LoVo (cell line): ENCODE measurements at places on chromosomes 3 and 15.

- DNase-seq = peak; percentile 38
Measured at GRCh38 chr3:105827959-105828358, 40.9 kb downstream of the CBLB start.

DNA sequence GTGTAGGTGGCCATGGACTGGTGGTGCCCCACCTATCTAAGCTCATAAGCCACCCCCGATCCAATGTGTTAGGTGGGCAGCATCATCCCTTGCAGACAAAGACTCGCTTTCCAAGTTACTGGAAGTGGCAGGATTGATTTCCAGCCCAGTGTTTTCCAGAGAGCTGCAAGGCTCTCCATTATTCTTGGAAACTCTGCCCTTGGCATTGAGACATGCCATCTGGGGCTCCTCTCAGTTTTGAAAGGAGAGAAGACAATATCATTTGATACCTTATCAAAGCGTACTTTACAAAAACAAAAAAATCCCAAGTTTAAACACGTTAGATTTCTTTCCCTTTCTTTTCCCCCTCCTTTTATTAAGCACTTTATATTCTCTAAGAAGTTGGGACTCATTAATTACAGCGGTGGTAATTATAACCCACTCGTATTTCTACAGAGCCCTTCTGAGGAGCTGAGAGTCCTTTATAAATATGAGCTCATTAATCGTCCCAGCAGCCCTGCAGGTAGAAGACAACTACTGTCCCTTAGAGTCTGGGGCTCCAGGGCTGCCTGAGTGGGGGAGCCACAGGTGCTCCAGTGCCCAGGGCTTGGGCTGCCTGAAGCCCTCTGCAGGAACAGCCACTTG, 226.1 kb downstream of the TLE3 start:
- no peak for DNase-seq

DNA sequence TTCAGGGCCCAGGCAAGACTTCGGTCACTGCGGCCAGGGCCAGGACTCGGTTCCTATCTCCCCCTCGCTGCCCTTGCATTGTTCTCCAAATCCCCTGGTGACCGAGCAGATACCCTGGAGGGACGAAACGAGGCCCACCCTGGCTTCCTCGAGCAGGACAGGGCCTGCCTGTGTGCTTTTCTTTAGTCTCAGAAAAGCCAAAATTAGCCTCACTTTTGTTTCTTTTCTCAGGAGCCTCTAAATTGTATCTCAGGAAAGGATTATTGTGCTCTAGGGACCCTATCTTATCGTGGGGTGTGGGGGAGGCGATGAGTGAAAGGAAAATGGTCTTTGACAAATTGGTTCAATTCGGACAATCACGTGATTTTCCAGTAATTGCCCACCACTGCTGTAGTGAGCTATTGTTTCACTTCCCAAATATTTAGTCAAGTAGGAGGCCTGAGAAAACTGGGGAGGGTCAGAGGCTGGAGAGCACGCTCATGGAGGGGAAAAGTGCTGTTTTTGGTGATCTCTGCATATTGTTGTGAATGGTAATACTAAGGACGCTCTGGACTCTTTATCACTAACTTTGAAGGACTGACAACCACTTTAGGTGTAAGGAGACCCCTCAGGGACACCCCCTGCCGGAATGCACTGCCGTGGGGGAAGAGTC, 61.6 kb downstream of the TMEM44 start:
- no peak for DNase-seq

DNA sequence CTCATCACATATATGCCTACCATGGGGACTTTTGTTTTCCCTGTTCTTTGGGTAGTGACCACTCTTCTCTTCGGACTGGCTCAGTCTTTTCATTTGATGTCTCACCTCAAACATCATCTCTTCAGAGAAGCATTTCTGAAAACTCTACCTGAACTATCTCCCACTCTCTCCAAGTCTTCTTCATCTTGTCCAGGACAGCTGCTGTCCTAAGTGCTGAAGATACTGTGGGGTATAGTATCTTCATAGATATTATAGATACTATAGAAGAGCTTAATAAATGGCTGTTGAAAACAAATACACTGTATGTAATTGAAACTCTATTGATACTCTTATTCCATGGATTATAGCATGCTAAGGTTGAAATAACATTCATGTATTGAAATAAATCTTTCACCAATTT, 672.3 kb downstream of the CADM2 start:
- no peak for DNase-seq

- no peak for DNase-seq
Measured at GRCh38 chr3:192284443-192285072, 442.8 kb downstream of the FGF12 start.

DNA sequence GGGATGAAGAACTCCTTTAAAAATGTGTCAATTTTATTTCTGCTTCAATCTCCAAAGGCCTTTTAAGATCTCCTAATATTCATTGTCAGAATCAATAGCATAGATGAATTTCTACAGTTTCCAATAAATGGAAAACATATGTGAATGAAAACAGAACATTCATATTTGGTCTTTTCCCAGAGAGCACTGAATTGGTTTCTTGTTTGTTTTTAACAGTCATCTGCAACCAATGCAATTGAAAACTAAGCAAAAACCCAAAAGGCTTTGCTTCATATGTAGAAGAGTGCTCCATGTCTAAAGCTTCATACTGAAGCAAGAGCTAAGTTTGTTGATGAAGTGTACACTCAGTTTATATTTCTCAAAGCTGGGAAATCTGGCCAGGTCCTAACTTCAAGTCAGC, 426.5 kb upstream of the CDIN1 start:
- DNase-seq = no peak

DNA sequence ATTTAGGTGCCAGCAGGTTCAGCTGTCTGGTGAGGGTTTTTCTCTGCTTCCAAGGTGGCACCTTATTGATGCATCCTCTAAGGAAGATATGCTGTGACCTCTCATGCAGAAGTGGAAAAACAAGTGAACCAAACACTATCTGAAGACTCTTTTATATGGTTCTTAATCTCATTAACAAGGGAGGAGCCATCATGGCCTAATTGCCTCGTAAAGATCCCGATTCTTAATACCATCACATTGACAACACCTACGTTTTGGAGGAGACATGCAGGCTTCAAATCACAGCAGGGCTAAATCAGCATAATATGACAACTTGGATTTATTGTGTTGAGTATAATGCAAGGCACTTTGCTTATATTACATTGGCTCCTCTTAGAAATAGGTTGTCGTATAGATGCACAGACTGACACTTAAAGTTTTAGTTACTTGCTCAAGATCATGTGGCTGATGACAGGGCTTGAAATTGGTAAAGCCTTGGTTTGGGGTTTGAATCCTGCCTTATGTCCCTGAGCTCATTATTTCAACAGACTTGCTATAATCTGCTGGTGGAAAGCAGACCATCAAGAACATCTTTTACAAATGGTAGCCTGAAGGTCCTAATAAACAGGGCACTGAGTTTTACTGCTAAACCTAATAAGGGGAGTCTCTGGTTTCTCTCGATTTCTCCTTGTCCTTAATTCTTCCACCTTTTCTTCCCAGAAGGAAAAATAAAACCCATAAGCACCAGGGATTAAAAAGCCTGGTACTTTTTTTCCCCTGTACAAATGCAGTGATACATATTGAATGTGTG, 88.2 kb downstream of the PTPRG start:
- no peak for DNase-seq

DNA sequence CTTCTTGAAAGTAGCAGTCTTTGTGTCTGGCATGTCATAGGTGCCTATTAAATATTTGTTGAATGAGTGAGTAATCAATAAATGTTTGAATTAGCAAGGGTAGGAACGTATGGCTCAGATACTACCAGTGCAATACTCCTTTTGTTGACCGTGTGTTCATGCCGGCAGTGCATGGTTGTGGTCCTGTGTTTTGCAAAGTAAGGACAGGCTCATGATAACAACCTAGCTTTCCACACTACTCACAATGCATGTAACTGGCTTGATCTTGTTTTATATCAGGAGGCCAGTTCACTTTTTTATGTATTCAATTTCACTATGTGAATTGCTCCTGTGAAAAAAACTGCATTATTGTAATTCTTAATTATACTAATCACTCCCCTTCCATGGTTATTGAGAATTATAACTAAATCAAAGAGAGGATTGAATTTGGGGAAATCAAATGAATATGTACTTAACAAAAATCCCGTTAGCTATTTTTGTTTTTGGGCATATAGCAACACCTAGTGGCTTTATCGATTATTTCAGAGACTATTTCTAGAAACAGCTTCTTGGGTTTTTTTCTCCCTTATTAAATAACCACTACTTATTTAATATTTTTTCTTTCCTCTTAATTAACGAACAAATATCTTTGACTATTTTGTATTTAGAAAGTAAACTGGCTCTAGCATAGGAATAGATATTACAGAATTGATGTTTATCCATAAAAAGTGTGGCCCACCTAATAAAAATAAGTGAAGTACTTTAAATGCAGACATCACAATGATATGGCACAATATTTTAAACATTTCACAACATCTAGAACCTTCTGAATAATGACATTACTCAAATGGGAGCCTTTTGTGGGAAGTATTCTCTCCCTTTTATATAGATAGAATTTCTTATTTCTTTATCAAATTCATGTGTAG, 218.5 kb downstream of the BBX start:
- DNase-seq = peak; percentile 10

GRCh38 chr15:91345736-91346135, 245.7 kb downstream of the SV2B start:
- no peak for DNase-seq

DNA sequence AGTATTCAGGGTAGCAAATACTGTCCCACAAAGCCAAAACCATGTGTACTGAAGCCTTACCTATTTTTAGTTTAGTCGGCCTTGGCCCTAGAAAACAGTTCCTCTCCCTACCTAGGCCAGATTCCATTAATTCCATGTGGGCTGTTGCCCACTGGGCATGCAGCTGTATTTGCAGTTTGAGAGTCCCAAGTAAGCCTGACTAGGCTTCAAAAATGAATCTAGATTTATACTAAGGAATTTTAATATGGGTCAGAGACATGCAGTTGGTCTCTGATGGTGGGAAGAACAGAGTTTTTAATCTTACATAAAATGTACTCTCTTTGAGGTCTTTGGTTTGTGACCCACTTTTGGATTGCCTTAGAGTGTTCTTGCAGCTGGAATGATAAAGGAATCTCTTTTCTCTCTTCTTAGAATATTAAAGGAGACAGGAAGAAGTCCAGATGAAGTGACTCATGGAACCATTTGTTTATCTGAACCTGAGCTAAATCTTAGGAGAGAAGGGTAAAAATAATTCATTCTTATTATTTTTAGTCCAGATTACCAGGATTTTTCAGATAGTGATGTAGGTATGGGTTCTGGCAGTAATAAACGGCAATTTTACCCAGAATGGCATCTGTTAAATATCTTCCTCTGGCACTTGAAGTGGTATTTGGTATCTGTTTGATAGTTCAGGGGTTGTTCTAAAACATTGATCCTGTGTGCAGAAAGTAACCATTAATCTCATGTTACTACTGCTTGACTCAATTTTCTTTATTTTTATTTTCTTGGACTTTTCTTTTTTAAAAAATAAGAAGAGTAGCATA, 33.8 kb downstream of the GLCE start:
- DNase-seq = no peak

- DNase-seq = no peak
Measured at GRCh38 chr3:125350597-125350996, 24.5 kb downstream of the ZNF148 start.

GRCh38 chr3:49775538-49775937, 10.8 kb downstream of the IP6K1 start:
- no peak for DNase-seq

- no peak for DNase-seq
Measured at GRCh38 chr15:88610701-88611231, 10.4 kb upstream of the AEN start.
